ENCODE measurements at places on chromosomes 3 and 15.

DNA sequence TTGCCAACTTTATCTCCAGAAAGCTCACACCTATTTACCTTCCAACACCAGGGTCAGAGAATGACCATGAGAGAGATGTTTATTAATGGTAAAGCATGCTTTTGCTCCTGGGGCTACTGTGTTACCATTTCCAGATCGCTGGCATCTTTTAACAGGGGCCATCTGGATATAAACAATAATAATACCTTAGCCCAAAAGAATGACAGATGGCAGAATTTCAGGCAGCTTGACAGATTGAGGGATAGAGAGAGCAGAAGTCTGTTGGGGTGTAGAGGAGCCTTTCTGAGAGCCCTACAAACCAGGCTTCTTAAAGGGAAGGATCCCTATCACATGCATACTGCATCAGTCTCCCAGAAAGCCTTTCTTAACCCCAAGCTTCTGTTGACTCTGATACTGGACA is 17.7 kb downstream of the RBP1 start:
- DNase-seq = no peak

GRCh38 chr15:68525815-68526214 is 53.0 kb upstream of the CORO2B start:
- no peak for DNase-seq

- no peak for DNase-seq
Observed at GRCh38 chr3:110479731-110480130, 591.9 kb upstream of the NECTIN3 start.

DNA sequence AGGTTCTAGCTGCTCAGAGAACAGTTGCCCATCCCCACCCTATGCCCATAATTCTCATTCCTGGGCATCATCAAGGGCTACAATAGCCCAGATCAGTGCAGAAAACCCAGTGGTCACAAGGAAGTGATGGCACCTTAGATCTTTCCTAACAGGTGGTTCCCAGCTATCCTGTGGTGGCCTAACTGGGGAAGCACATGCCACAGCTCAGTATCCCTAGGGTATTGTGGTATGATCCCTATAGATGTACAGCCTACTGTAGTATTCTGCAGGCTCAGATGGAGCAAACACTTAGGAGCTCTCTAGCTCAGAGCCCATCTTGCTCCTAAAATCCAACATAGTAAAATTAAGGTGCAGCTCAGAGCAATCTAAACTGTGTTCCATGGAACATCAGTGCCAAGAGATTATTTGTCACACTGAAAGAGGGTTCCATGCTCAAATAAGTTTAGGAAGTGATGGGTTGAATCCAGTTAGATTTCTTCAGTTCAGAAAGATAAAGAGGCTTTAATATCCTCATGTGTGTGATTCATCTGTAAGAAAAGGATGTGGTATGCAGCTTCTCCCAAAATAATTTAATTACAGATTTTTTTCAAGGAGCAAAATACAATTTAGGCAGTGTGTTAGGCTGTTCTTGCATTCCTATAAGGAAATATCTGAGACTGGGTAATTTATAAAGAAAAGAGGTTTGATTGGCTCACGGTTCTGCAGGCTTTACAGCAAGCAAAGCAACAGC is 4.4 kb downstream of the A4GNT start:
- DNase-seq = no peak

- no peak for DNase-seq
Observed at GRCh38 chr3:154242766-154243165, 81.5 kb downstream of the DHX36 start.

DNA sequence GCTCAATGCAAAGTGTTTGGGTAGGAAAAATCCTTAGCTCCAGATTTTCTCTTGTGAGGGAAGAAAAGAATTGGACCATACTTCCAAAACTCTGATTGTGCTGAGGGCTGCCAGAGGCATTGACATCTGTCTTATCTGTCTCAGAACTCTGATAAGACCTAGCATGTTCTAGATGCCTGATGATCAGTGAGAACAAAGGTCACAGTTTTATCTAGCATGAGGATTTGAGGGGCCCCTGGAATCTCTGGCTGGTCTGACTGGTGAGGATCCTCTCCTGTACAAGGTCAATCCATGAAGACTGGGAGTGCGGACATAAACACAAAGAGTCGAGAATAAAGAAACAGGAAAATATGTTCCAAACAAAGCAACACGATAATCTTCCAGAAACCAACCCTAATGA is 40.1 kb downstream of the GPR149 start:
- no peak for DNase-seq

GRCh38 chr15:65423150-65423975 is 616 bp upstream of the IGDCC4 start:
- no peak for DNase-seq

DNA sequence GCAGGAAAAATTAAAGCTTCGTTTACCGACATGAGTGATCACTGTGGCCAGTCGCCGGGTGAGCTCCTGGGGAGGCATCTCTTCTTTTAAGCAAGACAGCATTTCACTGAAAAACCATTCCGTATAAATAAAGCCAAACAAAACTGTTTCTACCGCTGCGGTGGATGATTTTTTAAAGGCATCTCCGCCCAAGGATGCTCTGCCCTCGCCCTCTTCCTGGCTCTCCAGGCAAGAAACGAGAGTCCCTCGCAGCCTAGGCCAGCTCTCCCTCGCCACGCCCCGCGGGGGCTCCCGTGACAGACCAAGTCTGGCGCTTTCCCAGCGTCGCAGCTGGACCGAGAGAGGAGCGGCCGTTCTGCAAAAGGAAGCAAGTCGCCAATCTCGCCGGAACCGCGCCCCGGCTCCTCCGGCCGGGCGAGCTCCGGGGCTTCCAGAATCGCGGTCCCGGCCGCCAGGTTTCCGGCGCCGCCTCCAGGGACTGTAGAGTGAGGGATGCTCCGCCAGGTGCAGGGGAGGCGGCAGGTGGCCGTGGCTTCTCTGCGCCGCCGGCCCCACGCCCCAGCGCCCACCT is 458 bp downstream of the MCF2L2 start:
- peak; percentile 52 for DNase-seq

GRCh38 chr15:40894681-40895448 is 615 bp downstream of the VPS18 start:
- peak; percentile 93 for DNase-seq

DNA sequence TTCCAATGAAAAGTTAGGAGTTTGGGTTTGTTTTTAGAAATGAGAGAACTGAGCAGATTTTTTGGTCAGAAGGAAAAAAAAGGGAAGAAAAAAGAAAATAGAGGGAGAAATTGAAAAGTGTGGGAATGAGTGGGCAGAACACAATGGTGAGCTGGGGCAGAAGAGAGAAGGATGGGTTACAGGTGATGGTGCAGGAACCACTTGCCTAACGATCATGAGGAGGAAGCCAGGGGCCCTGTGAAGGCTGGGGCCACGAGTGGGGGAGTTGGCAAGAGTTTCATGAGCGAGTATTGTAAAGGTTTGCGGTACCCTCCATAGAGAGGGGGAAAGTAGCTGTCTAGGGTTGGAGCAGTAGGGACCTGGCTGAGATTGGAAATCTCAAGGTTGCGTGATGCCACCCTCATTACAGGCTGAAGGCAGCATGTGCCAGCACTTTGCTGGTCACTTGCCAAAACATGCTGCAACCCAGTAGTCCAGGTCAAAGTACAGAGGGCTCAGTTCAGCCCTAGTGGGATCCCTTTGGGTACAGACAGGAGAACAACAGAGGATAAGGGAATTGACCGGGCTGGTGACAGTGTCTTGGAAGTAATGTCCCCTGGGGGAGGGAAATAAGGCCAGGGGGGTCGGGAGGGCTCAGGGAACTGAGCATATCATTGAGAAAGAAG is 6.6 kb downstream of the IVD start:
- DNase-seq = no peak

DNA sequence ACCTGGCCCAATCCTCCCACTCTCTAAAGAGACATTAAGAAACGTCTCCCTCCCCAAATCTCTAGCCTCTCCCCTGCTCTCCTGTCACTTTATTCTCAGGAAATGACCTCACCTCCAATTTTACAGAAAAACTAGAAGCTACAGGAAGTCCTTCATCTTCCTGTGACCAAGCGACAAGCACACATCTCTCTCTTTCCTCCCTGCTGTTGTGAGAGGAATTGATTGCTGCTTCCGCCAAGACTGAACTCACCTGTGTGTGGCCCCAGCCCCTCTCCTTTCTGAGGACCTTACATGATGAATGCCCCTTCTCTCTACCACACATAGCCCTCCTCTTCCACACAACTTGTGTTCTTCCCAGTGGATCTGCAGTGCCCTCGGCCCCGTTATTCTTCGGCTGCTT is 18.2 kb downstream of the DNAJB8 start:
- no peak for DNase-seq

GRCh38 chr3:153577059-153577736 is 415.2 kb downstream of the RAP2B start:
- no peak for DNase-seq

DNA sequence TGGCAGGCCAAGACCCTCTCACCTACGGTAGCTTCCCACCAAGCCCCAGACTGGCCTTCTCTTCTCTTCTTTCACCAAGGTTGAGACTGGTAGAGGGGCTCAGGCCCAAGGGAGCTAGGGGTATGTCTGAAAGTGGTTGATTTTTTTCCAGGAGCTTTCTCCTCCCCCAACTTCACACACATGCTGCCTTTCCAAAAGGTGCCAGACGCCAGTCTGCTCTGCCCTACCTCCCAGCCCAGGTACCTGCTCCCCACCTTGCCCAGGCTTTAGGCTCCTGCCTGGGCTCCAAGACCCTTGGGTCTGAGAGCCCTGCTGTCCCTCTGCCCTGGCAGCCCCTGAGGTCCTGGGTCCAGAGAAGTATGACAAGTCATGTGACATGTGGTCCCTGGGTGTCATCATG is 28.4 kb downstream of the MAPKAPK3 start:
- DNase-seq = no peak

GRCh38 chr3:78703944-78704343 is 1063.9 kb downstream of the ROBO1 start:
- DNase-seq = no peak

DNA sequence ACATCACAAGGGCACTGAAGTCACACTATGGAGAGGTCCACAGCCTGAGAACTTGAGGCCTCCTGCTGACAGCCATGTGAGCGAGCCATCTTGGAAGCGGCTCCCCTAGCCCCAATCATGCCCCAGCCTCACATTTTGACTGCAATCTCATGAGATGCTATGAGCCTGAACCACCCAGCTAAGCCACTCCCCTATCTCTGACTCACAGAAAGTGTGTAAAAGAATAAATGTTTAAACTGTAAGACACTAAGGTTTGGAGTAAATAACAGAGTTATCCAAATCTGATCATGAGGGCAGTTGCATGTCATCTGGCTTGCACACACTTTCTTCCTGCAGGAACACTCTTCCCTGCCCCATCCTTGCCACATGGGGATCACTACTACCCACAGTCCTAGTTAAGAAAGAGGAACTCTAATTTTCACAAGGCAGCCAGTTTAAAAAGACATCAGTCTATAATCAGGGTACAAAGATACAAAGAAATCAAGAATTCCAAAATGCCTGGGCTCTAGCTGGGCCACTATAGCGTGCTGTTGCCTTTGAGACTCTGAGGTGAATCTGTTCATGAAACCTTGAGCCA is 494.2 kb downstream of the FOXP1 start:
- no peak for DNase-seq

DNA sequence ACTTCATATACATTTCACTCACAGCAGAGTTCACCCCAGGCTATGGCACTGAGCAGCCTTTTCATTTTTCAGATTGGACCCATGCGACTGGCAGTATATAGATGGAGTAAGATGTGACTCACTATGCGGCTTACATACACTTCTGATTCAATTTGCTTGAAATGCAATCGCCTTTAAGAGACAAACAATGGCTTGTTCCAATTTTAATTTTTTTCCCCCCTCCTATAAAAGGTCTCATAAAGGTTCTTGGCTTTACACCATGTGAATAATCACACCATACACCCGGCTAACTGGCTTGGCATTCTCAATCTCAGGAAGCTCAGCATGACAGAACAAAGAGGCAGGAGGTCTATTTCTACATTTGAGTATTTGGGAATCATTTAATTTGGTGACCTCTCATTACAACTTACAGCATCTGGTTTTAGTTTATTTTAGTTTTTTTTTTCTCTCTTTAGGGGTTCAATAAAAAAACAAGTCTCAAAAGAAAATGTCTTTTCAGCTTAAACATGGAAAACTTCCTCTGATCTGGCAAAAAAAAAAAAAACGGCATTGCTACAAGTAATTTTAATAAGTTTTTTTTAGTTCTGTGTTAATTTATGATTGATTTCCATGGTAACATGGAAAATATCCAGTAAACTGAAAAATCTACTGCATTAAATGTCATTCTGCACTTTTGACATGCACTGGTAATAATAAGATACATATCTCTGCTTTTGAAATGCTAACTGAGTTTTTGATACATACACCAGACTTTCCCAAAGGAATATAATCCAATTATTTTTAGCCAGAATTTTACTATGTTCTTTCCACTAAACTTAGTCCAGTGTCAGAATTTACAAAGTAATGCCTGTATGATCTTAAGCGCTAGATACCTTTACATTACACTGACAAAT is 38.8 kb downstream of the GADL1 start:
- DNase-seq = peak; percentile 27

- no peak for DNase-seq
Observed at GRCh38 chr15:65996901-65997300, 127.6 kb downstream of the RAB11A start.

DNA sequence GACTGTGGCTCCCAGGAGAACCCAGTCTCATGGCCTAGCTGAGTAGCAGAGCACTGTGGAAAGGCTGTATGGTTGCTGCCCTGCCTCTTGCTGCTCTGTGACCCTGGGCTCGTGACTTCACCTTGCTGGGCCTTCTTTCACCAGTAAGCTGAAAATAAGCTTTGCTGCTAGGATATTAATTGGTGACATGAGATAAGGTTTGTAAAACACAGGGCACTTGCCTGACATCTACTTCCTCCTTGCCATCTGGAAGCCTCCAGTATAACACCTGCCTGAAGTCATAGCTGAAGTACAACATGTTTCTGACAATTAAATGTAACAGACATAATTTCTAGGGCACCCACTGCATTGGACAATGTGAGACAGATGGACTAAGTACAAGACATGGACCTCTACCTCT is 53.6 kb downstream of the CLEC3B start:
- no peak for DNase-seq

DNA sequence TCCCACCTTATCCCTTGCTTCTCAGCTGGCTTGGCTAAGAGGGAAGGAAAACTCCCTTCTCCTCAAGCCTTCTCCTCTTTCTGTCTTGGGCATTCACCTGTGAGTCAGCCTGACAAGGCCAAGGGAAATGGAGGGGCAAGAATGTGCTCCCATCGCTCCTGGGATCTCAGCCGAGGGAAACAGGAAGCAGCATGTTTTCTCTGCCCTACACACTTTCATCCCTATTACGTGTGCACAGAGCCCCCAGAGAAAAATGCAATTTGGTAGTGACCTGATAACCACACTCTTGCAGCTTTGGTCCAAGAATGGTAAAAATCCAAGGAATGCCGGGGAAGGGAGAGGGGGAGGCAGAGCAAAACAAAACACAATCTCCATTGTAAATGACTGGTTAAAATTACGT is 32.9 kb upstream of the MTMR10 start:
- peak; percentile 93 for DNase-seq

DNA sequence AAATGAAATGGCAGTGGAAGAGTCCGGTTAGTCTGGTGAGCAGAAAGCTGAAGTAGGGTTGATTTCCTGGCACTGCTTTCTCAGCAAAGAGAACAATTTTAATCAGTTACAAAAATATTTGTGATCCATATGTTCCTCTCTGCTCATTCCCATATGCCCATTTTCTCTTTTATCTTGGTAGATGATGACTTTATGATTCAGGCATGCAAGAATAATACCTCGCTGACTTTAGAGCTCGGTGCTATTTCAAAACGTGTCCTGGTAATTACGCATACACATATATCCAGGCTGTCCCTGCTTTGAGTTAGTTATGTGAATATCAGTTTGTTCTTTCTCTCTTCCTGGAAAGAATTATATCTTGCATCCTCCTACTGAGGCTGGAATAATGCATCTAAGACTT is 38.5 kb downstream of the ARPP21 start:
- DNase-seq = no peak

GRCh38 chr3:148974726-148975125 is 16.6 kb upstream of the GYG1 start:
- DNase-seq = no peak
